Right renal pelvis (tissue), 4 donors: ENCODE measurements at places on chromosomes 3 and 15. TPM values are rescaled to one million over a fixed set of nuclear protein-coding genes. Genes with fewer than 3 reads are reported as not detected.

- DNase-seq, result no peak
Observed at GRCh38 chr3:115004201-115005140, 142.6 kb downstream of the ZBTB20 start.

DNA sequence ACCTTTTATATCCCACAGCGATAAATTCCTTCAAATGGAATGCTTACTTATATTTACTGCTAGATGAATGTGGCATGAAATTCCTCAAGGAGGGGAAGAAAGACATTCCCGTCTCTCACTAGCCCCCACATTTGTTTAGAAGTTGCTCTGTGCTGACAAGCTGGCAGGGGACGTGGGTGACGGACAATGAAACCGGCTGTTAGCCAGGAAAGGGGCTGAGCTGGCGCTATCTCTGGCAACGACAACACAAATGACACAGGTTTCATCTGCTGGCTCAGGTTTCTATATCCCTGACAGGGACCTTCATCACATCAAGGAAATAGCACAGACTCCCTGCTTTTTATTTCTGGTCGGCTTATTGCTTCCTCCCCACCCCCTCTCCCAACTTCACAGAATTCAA is 15.8 kb downstream of the RUVBL1 start:
- no peak for DNase-seq

- no peak for DNase-seq
Observed at GRCh38 chr3:5456199-5456598, 268.7 kb downstream of the EDEM1 start.

- DNase-seq, result no peak
Observed at GRCh38 chr3:106342386-106342785, 473.6 kb upstream of the CBLB start.

DNA sequence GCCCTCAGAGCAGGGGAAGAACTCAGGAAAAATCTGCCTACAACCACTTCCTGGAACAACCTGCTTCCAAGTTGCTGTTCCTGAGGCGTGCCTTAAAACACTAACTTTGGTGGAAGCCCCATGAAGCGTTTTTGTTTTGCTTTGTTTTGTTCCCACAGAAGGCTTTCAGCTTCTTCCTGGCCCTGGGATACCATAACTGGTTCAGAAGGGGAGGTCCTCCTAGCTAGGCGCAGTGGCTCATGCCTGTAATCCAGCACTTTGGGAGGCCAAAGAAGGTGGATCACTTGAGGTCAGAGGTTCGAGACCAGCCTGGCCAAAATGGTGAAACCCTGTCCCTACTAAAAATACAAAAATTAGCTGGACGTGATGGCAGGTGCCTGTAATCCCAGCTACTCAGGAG is 1.2 kb upstream of the IP6K1 start:
- DNase-seq, result no peak

The SYNPR gene
- 0.12 TPM for polyA plus RNA-seq

The KCTD6 gene
- 39.2 TPM for polyA plus RNA-seq

The BFSP2 gene
- polyA plus RNA-seq, result 0.21 TPM
